ENCODE measurements at places on chromosomes 2 and 18.

DNA sequence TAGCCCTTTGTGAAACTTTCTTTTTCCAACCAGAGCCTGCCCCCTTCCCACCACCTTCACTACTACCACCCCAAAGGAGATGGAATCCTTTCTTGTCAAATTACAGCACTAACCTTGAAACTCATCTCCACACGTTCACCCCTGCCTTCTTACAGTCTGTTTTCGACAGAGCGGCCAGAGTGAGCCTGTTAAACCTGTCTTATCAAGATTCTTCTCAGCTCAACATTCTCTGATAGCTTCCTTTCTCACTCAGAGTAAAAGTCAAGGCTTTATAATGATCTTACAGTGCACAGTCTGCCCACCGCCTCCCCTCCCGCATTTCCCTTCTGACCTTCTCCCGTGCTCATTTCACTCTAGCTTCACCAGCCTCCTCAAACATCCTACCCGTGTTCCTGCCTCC, 56.0 kb downstream of the ARHGAP25 start:
- DNase-seq, result no peak

DNA sequence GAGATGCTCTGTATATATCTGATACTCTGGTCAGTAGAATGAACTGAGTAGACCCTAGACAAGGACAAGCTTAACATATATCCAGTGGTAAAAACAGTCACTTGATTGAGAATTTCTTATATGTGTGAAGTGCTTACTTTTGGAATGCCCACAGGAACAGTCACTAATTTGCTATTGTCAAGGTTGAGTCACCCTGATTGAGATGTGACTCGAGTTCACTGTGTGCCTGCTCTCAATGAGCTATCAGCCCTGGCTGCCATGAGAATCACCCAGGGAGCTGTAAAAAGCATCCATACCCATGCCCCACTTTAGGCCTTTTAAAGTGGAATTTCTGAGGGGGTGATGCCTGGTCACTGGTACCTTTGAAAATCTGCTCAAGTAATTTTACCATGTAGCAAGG, 283.7 kb downstream of the SUCLG1 start:
- DNase-seq, result no peak

DNA sequence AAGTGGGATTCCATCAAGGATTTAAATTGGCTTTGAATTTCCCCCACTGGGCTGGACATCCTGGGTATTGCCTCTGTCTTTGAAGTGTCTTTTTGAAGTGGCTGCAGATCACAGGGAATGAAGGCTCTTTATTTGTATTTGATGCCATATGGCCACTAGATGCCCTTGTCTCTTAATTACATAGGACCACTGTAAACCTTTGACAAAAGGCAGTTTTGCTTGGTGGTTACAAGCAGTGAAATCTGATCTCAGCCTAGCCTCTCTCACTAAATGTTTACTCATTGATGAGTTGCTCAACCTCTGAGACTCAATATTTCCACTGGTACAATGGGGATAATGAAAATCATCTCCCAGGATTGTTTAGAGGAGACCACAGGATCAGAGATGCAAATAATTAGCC, 102.2 kb downstream of the INSIG2 start:
- no peak for DNase-seq

GRCh38 chr2:126367361-126367760, 288.6 kb upstream of the GYPC start:
- DNase-seq, result no peak

DNA sequence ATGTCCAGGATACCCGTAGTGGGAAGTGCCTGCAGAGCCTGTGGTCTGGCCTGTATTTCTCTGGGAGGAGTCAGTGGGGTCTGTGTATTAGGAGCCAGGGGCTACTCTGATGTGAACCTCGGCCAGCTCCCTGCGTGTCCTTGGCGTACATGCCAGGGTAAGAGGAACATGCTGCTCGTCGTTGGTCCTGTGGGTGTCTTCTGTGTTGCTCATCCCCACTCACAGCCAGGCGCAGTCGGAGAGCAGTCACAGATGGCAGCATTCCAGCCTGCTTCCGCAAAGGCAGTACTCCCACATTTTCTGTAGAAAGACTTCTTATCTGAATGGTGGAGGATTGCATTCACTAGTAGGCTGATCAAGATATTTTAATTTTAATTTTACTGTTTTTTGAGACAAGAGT, 84.9 kb downstream of the DGKD start:
- no peak for DNase-seq

Measured in amniotic stem cell (primary cell).